Thoracic aorta (tissue), 2 donors: ENCODE measurements at places on chromosomes 12 and 14.
A peak's percentile ranks its signal among the peaks of the same experiment; 100 is the strongest.

- DNase-seq = no peak
These were observed 64.1 kb upstream of the USP15 start for GRCh38 chr12:62196146-62196545.

- peak; percentile 78 for DNase-seq
These were observed 39.0 kb downstream of the ACTN1 start for GRCh38 chr14:68939893-68940613.

- no peak for DNase-seq
These were observed 247.6 kb downstream of the RPAP3 start for GRCh38 chr12:47458279-47458678.

- DNase-seq = no peak
These were observed 18.2 kb downstream of the PNMA1 start for GRCh38 chr14:73695997-73696396.

GRCh38 chr12:59059088-59059935 is 139.0 kb upstream of the LRIG3 start:
- no peak for DNase-seq

DNA sequence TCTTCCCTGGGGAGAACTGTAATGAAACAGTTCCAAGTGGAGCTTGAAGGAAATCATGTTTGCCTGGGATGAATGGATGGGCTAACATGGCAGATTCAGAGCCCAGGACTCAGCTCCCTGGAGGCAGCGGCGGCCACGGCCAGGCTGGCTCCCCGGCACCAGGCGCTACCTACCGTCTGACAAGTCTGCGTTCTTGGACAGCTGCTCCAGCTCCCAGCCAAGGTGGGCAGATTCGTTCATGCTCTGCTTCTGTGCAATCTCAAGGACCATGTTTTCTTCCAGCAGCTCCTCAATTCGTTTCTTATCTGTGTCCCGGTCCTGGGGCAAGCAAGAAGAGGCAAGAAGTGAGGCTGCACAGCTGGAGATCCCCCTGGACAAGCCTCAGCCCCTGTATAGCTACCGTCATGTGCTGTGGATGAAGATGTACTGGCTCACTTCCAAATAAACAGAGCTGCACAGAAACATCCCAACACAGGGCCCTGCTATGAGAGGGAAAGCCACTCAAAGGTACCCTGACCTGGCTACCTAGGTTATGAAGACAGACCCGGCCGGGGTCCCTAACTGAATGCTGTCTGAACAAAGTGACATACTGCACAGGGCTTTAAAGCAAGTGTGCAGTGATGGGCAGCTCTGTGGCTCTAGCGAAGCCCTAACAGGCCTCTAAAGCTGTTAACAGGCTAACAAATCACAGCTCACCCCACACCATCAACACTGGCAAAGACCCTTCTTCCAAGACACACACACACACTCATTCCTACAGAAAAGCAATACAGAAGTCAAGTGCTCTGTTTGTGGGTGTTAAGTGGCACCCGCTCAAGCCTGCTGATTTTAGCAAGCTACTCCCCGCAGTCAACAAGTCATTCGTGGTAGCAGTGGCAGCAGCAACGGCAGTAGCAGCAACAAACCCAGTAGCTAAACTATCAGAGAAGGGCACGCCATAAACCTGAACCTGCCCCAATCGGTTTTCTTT is 80.4 kb upstream of the GPR68 start:
- DNase-seq = no peak

- DNase-seq = no peak
These were observed 24.0 kb downstream of the ACSM4 start for GRCh38 chr12:7327918-7328317.

GRCh38 chr12:111428081-111428727 is 22.5 kb downstream of the SH2B3 start:
- DNase-seq = no peak

DNA sequence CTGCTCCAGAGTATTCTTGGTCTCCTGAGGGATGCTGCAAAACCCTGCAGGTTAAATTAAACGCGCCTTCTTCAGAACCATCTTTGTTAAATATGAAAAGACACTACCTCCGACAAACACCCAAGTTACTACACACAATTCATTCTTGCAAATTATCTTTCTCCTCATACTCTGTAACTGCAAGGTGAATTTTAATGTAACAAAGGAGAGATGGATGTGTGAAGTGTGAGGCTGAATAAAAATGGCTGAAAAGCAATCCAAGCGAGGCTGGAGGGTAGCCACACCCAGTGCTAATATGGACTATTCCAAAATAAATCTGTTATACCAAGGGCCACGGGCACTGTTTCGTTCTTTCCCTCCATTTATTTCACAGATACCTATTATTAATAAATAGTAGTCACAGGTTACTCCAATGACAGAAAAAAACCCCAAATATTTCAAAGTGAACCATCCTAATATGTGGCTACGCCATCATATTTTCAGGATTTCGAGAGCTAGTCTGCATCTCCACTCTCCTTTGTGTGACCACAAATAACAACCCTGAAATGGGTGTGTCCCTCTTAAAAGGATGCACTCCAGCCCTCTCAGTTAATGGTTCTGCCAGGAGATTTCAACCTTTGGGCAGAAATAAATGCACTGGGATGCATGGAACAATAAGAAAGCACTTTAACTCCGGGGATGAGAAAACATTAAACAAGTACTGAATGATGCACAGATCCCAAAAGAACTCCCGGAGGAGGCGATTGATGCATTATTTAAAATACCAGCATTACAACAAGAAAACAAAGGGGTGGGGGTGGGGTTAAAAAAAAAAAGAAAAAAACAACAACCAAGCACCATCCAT is 53.1 kb upstream of the CCDC175 start:
- no peak for DNase-seq

GRCh38 chr12:6765634-6766581 is at the start of gene PTMS:
Gene PTMS (plus strand): TSS chr12:6766363. CDS start chr12:6766706, 343 bp downstream.
- DNase-seq = peak; percentile 54

- no peak for DNase-seq
These were observed 12.1 kb downstream of the SNRPF start for GRCh38 chr12:95870897-95871296.

DNA sequence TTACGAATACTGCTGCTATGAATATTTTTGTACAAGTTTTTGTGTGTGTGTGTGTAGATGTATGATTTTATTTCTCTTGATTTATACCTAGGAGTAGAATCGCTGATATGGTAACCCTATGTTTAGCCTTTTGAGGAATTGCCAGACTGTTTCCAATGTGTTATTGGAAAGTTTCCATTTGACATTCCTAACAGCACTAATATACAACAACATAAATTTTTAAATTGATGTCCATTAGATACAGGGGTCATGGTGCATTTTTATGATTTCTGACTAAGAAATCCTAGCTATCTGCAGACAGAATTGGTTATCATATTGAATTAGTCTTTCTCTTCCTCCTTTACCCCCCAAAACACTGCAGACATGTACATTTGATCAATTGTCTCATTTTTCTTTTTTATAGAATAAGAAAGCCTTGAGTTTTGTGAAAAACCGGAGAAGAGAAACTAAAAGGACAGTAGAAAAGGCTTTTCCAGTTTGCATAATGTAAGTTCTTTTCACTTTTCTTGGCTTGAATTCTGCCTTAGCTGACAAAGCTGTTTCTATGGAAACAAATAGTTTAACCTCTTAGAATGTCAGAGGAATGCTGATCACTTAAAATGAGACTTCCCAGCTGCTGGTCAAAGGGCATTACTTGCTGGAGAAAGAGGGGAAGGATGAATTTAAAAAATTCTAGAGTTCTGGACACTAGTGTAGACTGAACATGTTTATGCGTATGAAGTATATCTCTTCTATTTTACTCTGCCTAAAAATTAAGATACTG is 28.2 kb downstream of the PALS1 start:
- no peak for DNase-seq

GRCh38 chr12:58961906-58962305 is 41.6 kb upstream of the LRIG3 start:
- no peak for DNase-seq

GRCh38 chr14:92340931-92341330 is 18.0 kb downstream of the SLC24A4 start:
- no peak for DNase-seq

DNA sequence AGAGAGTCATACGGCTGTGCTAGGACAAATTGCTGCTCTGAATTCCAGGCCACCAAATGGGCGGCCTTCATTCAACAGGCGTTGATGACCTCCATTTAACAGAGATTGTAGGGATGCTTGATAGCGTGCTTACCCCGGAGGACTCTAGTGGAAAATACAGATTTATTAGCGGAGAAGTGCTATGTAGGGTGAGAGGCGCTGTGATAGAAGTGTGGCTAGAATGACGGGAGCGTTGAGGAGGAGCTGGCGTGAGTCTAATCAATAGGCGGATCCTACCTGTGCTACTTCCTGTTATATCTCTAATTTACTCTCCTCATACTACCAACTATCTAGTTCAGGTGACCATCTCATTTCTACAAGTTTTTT is 668 bp downstream of the MRPS35 start:
- no peak for DNase-seq

DNA sequence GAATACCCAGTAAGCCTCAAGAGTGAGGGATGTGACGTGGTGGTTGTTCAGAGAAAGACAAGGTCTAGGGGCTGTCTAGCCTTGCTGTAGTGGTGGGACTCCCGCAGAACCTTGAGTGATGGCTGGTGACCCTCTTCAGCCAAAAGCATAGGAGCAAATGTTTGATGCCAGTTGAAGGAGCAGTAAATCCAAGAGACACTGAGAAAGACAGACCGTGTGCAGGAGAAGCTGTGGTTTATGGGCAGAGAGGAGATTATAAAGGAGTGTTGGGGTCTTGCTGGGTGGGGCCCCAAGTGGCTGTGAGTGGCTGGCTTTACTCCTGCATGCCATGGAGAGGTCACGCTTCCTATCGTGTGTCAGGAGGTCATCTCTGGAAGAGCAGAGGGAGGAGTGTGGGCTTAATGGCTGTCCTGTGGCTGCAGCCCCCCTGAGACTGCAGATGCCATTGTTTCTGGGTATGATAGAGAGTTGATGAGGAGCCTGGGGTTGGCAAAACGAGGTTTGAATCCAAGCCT is 152.0 kb upstream of the CCND2 start:
- DNase-seq = no peak

GRCh38 chr12:27796128-27796527 is 16.1 kb upstream of the MANSC4 start:
- no peak for DNase-seq

DNA sequence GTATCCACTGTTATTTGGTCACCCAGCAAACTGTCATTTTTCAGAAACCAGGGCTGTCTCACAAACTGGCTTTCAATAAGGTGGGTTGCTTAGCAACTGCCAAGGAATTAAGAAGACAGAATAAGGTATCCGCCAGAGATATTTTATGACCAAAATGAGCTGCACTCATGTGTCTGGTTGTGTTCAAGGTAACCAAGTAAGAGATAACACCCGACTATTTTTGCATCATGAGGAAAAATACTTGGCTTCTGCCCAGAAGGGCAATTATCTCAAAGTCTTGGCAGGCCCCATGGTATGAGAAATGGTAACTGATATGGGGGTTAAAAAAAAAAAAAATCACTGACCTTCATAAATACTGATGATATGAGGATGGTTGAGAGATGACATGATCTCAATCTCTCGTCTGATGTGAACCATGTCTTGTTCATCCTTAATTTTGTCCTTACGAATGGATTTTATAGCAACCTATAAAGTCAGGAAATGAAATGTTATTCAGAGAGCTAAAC is 32.6 kb downstream of the NUAK1 start:
- no peak for DNase-seq

GRCh38 chr14:60064491-60065072 is 27.1 kb upstream of the PCNX4 start:
- no peak for DNase-seq

- no peak for DNase-seq
These were observed 19.0 kb downstream of the ZDHHC22 start for GRCh38 chr14:77122526-77123125.

DNA sequence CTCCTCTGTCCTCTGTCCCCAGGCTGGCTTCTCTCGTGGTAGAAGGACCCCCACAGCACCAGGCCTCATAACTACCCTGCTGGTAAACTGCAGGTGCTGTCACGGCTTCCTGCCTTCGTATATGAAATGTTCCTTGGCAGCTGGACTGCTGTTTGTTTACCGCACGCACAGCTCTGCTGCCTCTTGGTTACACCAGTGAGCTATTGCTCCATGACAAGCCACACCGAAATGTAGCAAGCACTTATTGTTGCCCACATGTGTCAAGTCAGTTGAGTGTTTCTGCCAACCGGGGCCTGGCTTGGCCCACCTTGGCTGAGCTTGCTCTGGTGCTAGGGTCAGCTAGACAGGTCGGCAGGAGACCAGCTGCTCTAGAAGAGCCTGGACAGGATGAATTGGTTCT is 21.7 kb upstream of the TCL1B start:
- no peak for DNase-seq
